ENCODE measurements at places on chromosomes 11 and 22. TPM values are rescaled to one million over a fixed set of nuclear protein-coding genes. Genes with fewer than 3 reads are reported as not detected.
A peak's percentile ranks its signal among the peaks of the same experiment; 100 is the strongest.

HBB gene
- not detected for total RNA-seq

TMEM45B gene
- total RNA-seq = 6.1 TPM

DNA sequence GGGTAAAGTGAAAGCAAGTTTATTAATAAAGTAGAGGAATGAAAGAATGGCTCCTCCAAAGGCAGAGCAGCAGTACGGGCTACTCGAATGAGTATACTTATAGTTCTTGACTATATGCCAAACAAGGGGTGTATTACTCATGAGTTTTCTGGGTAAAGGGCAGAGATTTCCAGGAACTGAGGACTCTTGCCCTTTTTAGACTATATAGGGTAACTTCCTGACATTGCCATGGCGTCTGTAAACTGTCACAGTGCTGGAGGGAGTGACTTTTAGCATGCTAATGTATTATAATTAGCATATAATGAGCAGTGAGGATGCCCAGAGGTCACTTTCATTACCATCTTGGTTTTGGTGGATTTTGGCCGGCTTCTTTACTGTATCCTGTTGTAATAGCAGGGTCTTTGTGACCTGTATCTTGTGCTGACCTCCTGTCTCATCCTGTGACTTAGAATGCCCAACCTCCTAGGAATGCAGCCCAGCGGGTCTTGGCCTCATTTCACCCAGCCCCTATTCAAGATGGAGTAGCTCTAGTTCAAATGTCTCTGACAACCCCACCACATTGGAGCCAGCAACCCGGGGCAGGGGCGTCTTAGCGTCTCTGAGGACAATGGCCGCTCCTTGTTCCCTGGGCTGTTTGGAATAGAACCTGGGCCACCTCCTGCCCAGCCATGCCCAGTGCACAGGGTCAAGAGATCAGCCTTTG is 34.9 kb upstream of the CD82 start:
- no peaks in the 10 kb centered on the region for H3K27me3 ChIP-seq
- peaks cover 4% of the 10 kb centered on the region for H3K4me1 ChIP-seq
- H3K27ac ChIP-seq = no peak overlapping the region
- H3K36me3 ChIP-seq = no peaks in the 10 kb centered on the region
- no peak for DNase-seq

GRCh38 chr11:61011229-61011870 is 39.9 kb downstream of the CD6 start:
- peak overlapping the region; percentile 51 for H3K27ac ChIP-seq
- no peaks in the 10 kb centered on the region for H3K27me3 ChIP-seq
- no peak for DNase-seq
- no peak overlapping the region for H3K4me3 ChIP-seq

- H3K27ac ChIP-seq = no peak overlapping the region
- H3K27me3 ChIP-seq = no peaks in the 10 kb centered on the region
- no peak for DNase-seq
Measured at GRCh38 chr22:36224245-36224644, 15.1 kb downstream of the APOL2 start.

- no peak overlapping the region for H3K4me3 ChIP-seq
- peaks cover 16% of the 10 kb centered on the region for H3K4me1 ChIP-seq
- H3K27ac ChIP-seq = no peak overlapping the region
- no peak for DNase-seq
- H3K27me3 ChIP-seq = peaks cover 23% of the 10 kb centered on the region
Measured at GRCh38 chr11:9001736-9002135, 2.1 kb downstream of the NRIP3 start.

DNA sequence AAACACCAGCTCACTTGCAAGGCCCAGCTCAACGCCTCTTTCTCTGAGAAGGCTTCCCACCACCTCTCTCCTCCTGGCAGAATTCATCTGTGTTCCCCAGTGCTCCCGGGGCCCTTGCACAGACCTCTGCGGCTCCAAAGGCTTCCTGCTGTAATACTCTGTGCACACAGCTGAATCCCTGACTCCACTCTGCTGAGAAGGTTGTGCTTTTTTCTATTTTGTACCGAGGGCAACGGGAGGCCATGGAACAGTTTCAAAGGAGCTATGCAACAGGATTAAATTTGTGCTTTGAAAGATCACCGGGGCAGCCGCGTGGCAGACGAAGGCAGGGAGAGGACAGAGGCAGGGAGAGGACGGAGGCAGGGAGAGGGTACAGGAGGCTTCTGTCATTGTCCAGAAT is 49.2 kb upstream of the SYT7 start:
- no peaks in the 10 kb centered on the region for H3K4me1 ChIP-seq
- H3K4me3 ChIP-seq = no peak overlapping the region
- H3K27ac ChIP-seq = no peak overlapping the region
- peaks cover 3% of the 10 kb centered on the region for H3K36me3 ChIP-seq
- no peak for DNase-seq

- H3K36me3 ChIP-seq = no peaks in the 10 kb centered on the region
- H3K4me3 ChIP-seq = no peak overlapping the region
- no peak overlapping the region for H3K27ac ChIP-seq
- no peak for DNase-seq
- H3K27me3 ChIP-seq = no peaks in the 10 kb centered on the region
- no peaks in the 10 kb centered on the region for H3K4me1 ChIP-seq
Measured at GRCh38 chr11:130637566-130637965, 189.1 kb downstream of the ADAMTS15 start.

TRIM3 gene
- total RNA-seq = 25.9 TPM

MS4A14 gene
- total RNA-seq = 0.16 TPM

DNA sequence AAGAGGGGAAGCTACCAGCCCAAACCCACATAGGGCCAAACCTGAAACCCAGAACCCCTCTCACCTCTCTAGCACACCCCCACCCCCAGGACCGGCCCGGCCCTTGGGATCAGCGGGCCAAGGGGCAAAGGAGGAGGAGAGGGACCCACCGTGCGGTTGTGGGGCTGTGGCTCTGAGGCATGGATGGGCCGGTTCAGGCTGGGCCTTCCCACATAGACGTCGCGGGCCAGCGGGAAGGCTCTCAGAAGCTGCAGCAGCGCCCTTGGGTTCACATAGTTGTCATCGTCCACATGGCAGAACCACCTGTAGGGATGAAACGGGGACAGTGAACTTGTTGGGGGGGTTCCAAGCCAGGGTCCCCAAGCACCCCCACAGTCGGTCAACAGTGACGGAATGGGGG is 7.0 kb downstream of the MFNG start:
- H3K27ac ChIP-seq = no peak overlapping the region
- H3K4me3 ChIP-seq = no peak overlapping the region
- peaks cover 50% of the 10 kb centered on the region for H3K4me1 ChIP-seq

GRCh38 chr22:20111045-20111688 is 4.7 kb upstream of the RANBP1 start:
- no peak overlapping the region for H3K4me3 ChIP-seq
- DNase-seq = peak; percentile 39
- no peaks in the 10 kb centered on the region for H3K27me3 ChIP-seq
- H3K4me1 ChIP-seq = peaks cover 16% of the 10 kb centered on the region
- H3K27ac ChIP-seq = peak overlapping the region; percentile 89
- H3K36me3 ChIP-seq = peaks cover 2% of the 10 kb centered on the region

ZNF280B gene
- 2.6 TPM for total RNA-seq

GRCh38 chr11:728901-729491 is 18.3 kb upstream of the TALDO1 start:
- no peak overlapping the region for H3K4me3 ChIP-seq
- no peak for DNase-seq
- no peak overlapping the region for H3K27ac ChIP-seq
- H3K27me3 ChIP-seq = no peaks in the 10 kb centered on the region
- H3K36me3 ChIP-seq = no peaks in the 10 kb centered on the region

DNA sequence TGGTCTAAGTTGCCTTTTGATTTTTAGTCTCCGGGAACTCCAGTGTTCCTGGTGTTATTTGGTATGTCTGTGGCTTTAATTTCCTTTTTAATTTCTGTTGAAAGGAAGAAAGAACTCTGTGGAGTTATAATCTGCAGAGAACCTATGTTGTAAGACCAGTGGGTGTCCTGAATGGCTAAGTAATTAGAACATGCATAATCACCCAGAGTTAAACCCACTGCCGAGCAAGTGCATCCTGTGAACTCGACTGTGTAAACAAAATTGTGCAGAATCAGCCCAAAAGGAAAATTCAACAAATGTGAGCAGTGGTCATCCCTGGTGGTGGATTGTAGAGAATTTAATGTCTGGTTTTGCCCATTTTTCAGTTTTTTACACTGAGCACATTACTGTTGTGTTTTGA is 162.5 kb downstream of the COMMD9 start:
- H3K36me3 ChIP-seq = no peaks in the 10 kb centered on the region
- peaks cover 34% of the 10 kb centered on the region for H3K27me3 ChIP-seq
- no peak overlapping the region for H3K27ac ChIP-seq
- no peak for DNase-seq

DNA sequence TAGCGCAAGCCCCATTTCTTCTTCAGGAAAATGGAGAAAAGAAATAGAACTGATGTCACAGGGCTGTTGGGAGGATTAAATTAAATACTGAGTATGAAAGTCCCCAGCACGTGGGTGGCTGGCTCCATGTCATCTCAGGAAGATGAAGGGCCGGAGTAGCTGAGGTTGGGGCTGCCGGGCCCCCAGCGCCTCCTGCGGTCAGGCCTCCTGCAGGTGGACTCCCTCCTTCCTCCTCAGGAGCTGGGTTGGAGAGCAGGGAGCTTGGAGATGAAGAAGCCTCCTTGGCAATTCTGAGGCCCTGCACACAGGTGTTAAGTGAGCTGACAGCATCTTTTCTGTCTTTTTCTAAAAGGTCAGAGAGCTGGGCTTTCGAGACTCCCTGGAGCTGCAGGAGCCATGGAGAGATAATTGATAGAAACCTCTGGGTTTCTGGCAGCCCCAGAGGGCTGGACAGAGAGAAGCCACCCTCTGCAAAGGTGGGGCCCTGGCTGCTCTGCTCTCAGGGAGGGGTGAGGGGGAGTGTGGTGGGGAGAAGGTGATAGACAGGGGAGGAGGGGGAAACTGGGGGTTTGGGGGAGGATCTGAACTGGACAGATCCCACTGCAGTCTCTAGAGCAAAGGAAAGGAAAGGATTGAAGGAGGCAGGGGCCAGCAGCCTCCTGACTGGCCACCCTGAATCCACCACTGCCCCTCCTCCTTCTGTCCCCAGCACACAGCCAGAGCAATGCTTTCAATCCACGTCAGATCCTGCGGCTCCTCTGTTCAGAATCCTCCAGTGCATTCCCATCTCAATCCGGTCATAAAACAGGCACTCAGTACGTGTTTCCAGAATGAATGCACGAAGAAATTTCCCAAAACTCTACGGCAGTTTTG is 210.8 kb downstream of the CEP164 start:
- no peaks in the 10 kb centered on the region for H3K36me3 ChIP-seq
- peaks cover 10% of the 10 kb centered on the region for H3K27me3 ChIP-seq

DNA sequence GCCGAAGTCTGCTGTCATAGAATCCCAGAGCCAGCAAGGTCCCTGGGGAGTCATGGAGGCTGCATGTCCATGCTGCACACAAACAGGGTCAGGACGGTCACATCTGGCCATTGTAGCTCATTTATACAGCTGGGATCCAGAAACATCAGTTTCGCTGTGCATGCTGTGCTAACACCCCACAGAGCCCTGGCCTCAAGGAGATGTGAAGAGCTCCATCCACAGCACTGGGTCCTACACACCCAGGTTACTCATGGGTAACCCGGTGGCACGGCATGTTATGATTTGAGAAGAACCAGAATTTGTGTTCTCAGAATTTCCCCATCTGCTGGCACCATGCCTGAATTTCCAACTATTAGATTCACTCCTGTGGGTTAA is 146.3 kb upstream of the ARHGAP20 start:
- H3K27me3 ChIP-seq = no peaks in the 10 kb centered on the region
- no peak for DNase-seq
- no peaks in the 10 kb centered on the region for H3K36me3 ChIP-seq
- no peaks in the 10 kb centered on the region for H3K4me1 ChIP-seq

- H3K4me1 ChIP-seq = peaks cover 86% of the 10 kb centered on the region
- H3K27ac ChIP-seq = peak overlapping the region; percentile 7
- H3K4me3 ChIP-seq = no peak overlapping the region
- peaks cover 5% of the 10 kb centered on the region for H3K36me3 ChIP-seq
Measured at GRCh38 chr11:121421149-121421901, 30.8 kb upstream of the SORL1 start.

- H3K4me1 ChIP-seq = peaks cover 69% of the 10 kb centered on the region
- H3K36me3 ChIP-seq = no peaks in the 10 kb centered on the region
- no peak for DNase-seq
Measured at GRCh38 chr11:12358302-12359188, 18.8 kb upstream of the PARVA start.

DNA sequence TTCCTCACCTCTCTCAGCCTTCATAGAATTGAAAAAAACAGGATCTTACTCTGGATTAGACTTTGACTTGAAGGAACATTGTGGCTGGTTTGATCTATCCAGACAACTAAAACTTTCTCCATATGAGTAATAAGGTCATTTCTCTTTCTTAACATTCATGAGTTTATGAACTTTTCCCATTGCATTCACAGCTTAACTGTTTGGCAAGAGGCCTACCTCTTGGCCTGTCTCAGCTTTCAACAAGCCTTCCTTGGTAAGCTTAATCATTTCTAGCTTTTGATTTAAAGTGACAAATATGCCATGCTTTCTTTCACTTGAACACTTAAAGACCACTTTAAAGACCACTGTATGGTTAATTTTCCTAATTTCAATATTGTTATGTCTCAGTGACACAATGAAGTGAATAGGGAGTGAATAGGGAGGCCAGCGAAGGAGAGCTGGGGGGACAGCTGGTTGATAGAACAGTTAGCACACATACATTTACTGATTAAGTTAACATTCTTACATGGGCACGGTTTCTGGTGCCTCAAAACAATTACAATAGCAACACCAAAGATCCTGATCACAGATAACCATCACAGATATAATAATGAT is 17.0 kb downstream of the IMMP1L start:
- H3K4me1 ChIP-seq = peaks cover 56% of the 10 kb centered on the region
- no peak for DNase-seq
- H3K36me3 ChIP-seq = peaks cover 26% of the 10 kb centered on the region
- no peaks in the 10 kb centered on the region for H3K27me3 ChIP-seq
- H3K27ac ChIP-seq = no peak overlapping the region

- H3K27ac ChIP-seq = no peak overlapping the region
- no peaks in the 10 kb centered on the region for H3K36me3 ChIP-seq
- H3K4me3 ChIP-seq = no peak overlapping the region
- no peaks in the 10 kb centered on the region for H3K4me1 ChIP-seq
- no peak for DNase-seq
- no peaks in the 10 kb centered on the region for H3K27me3 ChIP-seq
Measured at GRCh38 chr22:32752326-32752725, 49.2 kb upstream of the TIMP3 start.

GRCh38 chr11:69520186-69520916 is 38.9 kb downstream of the LINC01488 start:
- peaks cover 5% of the 10 kb centered on the region for H3K27me3 ChIP-seq
- H3K4me1 ChIP-seq = no peaks in the 10 kb centered on the region
- H3K36me3 ChIP-seq = peaks cover 13% of the 10 kb centered on the region
- H3K4me3 ChIP-seq = no peak overlapping the region

- peaks cover 23% of the 10 kb centered on the region for H3K36me3 ChIP-seq
- peaks cover 13% of the 10 kb centered on the region for H3K4me1 ChIP-seq
- H3K27me3 ChIP-seq = peaks cover 21% of the 10 kb centered on the region
- H3K4me3 ChIP-seq = no peak overlapping the region
- no peak for DNase-seq
Measured at GRCh38 chr11:134126217-134126822, 57.4 kb downstream of the JAM3 start.

APOA1 gene
- 1.3 TPM for total RNA-seq

All from naive thymus-derived CD8-positive, alpha-beta T cell (primary cell).